CD4-positive, alpha-beta T cell treated with Interleukin-12 subunit alpha and Interleukin-12 subunit beta, for 1 hour (primary cell): ENCODE measurements at places on chromosomes 4 and X.
A peak's percentile ranks its signal among the peaks of the same experiment; 100 is the strongest.

- no peak for DNase-seq
Observed at GRCh38 chr4:153433754-153434105, 32.4 kb upstream of the TMEM131L start.

GRCh38 chr4:152540293-152540674, 4.4 kb upstream of the FBXW7 start:
- no peak for DNase-seq

DNA sequence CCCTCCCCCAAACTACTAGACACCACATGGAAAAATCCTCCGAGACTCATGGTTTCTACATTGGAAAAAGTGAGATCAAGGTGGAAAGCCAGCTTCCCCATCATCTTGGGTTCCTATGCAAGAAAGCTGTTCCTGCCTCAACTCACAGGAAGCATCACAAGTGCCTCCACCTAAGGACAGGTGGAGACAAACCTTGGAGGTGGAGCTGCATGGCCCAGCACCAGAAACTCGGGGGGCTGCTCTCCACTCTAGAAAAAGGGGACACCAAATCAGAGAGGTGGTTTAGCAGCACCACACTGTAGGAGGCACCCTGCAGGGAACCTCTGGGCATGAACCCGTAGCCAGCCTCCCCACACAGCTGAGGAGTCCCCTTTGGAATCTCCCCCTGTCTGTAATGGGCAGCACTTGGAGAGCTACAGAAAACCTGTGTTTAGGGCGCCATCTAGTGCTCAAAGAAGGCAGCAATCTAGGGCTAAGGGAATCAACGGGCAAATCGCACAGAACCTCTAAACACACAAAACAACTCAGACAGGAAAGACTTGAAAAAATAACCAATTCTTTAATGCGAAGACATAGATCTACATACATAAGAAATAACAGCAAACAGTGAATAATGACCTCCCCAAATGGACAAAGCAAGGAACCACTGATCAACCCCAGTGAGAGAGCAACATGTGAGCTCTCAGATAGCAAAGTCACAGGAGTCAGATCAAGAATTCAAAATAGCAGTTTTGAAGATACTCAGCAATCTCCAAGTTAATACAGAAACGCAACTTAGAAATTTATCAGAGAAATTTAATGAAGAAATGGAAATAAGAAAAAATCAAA, 37.0 kb upstream of the ZBTB33 start:
- peak; percentile 56 for DNase-seq

- no peak for DNase-seq
Observed at GRCh38 chr4:35963974-35964515, 280.3 kb downstream of the ARAP2 start.

- no peak for DNase-seq
Observed at GRCh38 chrX:44167116-44167515, 176.4 kb downstream of the EFHC2 start.

DNA sequence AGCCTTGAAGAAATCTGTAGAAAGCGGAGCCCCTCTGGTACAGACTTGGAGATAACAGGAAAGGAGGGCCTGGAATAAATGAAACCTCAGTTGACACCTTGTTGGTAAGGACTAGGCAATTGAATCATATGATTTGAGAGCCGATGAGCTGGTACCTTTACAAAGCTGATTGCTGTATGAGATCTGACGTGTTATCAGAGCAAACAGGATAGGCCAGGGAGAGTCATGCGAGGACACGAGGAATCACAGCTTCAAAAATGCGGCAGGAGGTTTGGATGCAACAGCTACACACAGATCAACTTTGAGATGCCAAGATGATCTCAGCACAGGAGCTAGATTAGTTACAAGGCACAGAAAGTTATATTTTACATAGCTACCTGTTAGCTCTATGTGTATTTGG, 7.4 kb upstream of the SLC10A4 start:
- DNase-seq, result no peak

- no peak for DNase-seq
Observed at GRCh38 chr4:165684177-165684805, 188.7 kb upstream of the TLL1 start.

GRCh38 chrX:9515489-9515888, 50.6 kb downstream of the TBL1X start:
- no peak for DNase-seq

GRCh38 chr4:17309567-17310268, 202.2 kb downstream of the QDPR start:
- DNase-seq, result no peak

DNA sequence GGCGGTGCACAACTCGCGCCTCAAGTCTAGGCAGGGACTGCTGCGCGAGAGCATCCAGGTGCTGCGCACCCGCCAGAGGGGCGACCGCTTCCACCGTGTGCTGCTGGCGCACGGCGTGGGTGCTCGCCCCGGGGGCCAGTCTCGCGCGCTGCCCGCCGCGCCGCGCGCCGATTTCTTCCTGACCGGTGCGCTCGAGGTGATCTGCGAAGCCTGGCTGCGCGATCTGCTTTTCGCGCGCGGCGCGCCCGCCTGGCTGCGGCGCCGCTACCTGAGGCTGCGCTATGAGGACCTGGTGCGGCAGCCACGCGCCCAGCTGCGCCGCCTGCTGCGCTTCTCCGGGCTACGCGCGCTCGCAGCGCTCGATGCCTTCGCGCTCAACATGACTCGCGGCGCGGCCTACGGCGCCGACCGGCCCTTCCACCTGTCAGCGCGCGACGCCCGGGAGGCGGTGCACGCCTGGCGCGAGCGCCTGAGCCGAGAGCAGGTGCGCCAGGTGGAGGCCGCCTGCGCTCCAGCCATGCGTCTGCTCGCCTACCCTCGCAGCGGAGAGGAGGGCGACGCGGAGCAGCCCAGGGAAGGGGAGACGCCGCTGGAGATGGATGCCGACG, 1.3 kb downstream of the CHST7 start:
- peak; percentile 44 for DNase-seq

DNA sequence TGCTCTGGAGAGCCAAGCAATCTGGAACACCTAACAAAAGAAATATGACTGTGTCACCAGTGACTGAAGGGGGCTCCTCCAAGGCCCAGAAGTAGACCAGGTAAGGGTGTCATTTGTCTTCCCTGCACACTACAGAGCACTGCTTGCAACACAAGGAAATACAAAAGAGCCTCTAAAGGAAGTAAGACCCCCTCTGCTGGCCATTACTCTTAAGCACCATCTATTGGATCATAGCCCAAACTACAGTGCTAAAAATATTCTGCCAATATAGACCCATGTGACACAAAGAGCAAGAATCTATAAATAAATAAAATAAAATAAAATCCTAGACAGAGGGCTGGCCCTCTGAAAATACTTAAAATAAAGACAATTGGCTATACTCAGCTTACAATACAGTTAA, 528.7 kb downstream of the TMA16 start:
- DNase-seq, result no peak

- no peak for DNase-seq
Observed at GRCh38 chrX:10833299-10834169, 213.1 kb upstream of the MID1 start.

- DNase-seq, result no peak
Observed at GRCh38 chr4:107843391-107843790, 18.7 kb downstream of the SGMS2 start.

GRCh38 chr4:13511101-13511500, 27.0 kb upstream of the RAB28 start:
- no peak for DNase-seq

DNA sequence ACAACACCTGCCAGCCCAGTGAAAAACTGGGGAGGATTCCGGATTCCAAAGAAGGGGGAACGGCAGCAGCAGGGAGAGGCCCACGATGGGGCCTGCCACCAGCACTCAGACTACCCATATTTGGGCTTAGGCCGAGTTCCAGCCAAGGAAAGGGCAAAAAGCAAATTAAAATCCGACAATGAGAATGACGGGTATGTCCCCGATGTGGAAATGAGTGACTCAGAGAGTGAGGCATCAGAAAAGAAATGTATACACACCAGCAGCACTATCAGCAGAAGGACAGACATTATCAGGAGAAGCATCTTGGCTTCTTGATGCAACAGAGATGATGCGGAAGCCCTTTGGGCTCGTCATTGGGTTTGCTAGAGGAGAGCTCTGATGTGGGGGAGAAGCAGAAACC, 62.4 kb downstream of the JADE1 start:
- DNase-seq, result no peak

DNA sequence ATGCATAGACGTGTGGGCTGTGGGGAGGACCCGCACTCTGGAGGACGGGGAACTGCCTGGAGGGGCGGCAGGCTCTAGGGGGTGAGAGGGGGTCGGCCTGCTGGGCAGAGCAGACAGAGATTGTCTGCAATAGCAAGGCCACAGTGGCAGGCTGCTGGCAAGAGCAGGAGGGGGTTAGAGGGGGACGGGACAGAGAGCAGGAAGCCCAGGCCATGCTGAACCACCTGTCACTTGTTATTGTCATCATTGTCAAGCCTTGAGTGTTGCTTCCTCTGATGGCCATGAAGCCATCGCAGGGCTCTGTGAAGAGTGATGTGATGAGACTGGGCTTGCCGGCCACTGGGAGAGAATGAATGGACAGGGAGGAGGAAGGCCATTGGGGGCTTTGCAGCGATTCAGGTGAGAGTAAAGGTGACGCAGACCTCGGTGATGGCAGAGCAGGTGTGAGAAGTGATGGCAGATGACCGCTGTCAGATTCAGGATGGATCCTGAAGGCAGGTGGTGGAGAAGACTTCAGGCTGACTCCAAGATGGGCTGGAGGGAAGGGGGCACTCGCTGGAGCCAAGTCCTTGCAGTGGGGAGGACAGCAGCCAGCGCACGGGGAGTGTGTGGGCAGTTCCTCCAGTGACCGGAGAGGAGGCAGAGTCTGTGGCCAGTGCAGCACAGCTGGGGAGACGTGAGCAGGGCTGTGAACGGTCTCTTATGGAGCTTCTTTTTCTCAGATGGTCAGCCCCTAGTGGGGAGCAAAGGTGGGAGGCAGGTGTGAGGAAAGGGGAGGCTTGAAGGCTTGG, 43.6 kb downstream of the HTT-AS start:
- no peak for DNase-seq

DNA sequence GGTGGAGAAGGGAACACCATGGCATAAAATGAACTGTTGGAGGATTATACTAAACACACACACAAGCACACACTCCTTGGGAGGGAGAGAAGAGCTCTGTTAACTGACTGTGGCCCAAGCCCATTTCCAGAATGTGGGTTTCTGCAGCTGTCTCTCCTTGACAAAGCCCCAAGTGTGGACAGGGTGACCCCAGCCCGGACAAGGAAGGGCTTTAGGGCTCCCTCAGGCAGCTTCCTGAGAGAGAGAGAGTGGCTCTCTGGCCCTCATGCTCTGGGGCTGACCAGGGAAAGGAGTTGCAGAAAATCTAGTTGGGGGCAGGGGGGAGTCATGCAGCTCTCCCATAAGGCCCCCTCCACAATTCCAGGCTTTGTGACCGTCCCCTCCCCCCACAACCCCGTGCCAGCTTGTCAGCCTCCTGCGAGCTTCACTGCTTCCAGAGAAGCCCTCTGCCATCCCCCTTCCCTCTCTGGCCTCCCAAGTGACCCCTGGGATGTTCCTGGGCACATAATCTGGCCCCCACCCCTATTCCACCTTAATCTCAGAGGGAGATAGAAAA, 590 bp downstream of the ARHGEF9 start:
- DNase-seq, result no peak

- no peak for DNase-seq
Observed at GRCh38 chr4:169407217-169407845, 136.6 kb upstream of the SH3RF1 start.

DNA sequence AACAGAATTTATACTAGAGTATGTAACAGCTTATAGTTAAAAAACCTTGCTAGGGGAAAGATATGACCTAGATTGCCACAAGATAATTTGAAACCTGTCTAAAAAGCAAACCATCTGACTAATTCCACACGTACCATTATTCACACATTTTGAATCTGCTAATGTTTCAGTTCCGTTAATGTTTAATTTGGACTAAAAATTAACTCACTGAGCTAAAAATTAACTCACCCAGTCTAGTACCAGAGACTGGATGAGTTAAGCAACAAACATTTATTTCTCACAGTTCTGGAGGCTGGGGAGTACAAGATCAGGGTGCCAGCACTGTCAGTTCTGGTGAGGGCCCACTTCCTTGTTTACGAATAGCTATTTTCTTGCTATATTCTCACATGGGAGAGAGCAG, 231.5 kb upstream of the DIAPH2 start:
- no peak for DNase-seq

- DNase-seq, result no peak
Observed at GRCh38 chr4:41232406-41232805, 18.1 kb upstream of the APBB2 start.

- peak; percentile 81 for DNase-seq
Observed at GRCh38 chrX:129925305-129926092, 19.5 kb downstream of the UTP14A start.

DNA sequence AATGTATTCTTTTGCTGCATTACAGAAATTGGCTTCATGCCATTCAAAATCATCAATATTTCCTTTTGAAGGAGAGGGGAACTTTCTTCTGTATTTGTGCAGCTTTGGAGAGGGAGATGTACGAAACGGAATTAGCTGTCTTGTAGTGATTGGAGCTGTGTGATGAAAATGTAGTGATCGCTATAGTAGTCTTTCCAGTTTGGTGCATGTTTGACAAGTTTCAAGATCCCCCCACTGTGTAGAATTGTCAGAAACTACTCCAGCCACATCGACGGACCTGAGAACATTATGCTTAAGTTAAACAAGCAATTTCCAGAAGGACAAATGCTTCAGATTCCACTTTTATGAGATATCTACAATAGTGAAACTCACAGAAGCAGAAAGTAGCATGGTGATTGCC, 21.6 kb upstream of the MAGEA1 start:
- no peak for DNase-seq

GRCh38 chrX:10631416-10632145, 11.2 kb upstream of the MID1 start:
- DNase-seq, result no peak

- no peak for DNase-seq
Observed at GRCh38 chrX:74195605-74196004, 108.4 kb upstream of the ZCCHC13 start.

- no peak for DNase-seq
Observed at GRCh38 chr4:123870216-123870876, 473.8 kb downstream of the SPRY1 start.

DNA sequence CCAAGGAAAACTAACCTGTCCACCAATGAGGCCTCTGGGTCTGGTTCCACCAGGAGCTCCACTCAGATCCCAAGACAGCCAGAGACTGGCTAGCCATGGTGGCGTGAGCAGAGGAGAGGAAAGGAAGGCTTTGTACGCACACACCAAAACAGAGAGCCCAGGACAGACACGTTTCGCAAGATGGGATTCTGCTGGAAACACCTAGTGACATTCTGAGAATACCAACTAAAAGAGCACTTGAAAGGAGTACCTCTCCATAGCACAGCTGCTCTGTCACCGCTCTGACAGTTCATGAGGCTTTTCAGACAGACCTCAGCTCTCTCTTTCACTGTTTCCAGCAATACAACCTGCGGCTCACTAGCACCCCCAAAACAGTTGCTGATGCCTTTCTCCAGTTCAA, 105.0 kb downstream of the SH3KBP1 start:
- DNase-seq, result no peak

DNA sequence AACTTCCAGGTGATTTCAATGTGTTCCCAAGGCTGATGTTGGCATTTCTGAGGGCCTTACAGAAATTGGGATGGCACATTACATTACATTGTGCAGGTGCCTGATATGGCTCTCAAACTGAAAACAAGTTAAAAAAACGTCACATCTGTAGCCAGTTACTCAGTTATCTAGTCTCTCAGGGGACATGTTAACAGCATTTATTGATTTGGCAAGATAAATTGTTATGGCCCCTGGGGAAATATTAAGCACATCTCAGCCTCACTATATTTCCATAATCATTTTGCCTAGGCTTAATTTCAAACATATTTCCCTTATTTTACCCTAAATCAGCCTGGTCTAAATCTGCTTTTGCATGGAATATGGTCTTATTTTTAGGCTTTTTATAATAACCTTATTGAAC, 290.0 kb downstream of the IL15 start:
- DNase-seq, result no peak
